ENCODE measurements at places on chromosomes 6 and 20.

- no peak for DNase-seq
Observed at GRCh38 chr6:19842030-19842615, 5.0 kb downstream of the ID4 start.

DNA sequence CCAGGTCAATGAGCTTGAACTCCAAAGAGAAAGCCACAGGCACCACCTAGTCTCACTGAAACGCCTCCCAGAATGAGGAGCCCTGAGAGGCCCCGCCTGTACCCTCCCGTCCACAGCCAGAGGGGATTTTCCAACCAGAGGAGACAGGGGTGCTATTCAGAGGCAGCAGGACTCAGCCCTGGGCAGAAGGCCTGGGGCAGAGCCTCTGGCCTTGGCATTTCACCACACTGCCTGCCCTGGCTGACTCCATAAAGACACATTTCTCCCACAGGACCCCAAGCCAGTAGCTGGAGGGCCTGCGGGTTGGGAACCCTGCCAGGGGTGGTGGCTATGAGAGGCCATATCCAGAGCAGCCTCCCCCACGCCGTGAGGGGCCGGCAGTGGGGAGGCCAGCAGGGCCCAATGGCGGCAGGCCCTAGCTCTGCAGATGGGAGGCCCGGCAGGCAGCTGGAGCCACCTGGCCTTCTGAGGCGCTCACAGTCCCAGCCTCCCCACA is 159.3 kb downstream of the PREX1 start:
- DNase-seq: peak; percentile 72

GRCh38 chr6:123904228-123904627 is 100.6 kb downstream of the NKAIN2 start:
- no peak for DNase-seq

DNA sequence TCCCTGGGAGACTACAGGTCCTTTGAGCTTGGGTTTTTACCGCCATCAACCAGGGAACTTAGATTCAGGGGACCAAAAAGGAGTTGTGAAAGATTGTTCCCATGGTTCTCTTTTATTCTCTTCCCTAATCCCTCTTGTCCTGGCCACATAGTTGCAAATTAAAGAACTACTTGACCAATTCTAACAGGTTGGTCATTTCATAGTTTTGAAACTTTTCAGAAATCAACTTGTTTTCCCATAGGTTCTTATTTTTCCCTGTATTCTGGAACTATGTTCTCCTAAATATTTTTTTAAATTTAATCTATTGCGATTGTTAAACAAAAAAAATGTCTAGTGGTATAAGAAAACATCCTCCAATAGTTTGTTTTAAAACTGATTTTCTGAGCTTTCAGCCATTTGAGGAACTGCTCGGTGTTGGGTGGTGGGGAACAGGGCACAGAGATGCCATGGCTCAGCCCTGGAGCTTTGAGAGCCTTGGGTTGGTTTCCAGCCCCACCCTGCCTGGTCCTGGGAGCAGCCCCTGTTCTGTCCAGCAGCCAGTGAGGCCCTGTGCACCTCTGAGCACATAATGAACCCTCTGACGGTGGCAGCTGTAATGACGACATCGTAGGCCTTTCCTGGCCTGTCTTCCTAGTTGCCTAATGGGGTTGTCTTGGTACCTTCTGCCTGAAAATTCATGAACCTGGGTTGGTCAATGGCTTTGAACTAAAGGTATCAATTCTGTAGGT is 53.5 kb downstream of the TBC1D7 start:
- no peak for DNase-seq

DNA sequence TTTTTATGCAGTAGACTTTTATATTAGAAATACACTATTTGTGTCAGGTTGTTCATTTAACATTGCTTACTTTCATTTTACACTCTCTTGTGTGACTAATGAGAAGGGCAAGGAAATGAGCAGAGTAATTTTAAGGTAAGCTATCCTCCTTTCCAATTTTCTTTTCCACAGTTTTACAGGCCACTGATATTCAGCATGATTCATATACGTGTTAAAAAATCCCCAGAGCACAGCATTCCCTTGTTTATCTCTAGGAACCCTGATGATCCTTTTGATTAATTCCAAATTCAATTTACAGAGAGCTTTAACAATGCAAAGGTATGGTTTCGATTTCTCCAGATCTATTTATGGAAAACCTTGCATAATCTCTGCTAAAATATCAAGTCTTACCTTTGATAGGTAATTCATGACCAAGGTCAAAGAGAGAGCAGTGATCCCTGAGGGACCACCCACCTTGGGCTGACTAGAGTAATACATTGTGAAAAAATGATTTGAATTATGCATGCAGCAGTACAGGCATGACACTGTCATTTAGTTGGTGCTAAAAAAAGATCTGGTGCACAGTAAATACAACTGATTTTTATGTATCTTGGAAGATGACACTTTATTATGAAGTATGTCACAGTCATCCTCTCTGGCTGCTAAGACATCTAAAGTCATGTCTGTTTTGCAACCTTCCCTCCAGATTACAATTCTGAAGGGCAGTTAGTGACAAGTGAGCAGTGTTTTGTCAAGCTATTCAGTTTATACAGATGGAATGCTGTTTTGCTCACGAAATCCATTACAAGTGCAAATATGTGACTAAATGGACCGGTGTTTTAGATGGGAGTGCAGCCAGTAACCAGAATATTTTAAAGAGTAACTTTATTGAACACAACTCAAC is 736.6 kb downstream of the EPHA7 start:
- DNase-seq: no peak

DNA sequence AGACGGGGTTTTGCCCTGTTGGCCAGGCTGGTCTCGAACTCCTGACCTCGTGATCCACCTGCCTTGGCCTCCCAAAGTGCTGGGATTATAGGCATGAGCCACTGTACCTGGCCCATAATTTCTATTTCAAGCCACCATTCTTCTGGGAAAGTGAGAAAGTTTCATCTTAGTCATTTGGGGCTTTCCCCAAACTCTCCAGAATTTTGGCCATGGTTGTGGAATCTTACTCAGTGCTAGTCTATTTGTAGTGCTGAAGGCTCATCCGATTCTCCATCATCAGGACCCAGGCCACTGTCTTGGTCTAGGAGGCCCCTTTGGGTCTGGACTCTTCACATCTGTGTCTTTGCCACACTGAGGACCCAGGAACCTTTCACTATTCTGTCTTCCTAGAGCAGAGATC is 164.9 kb downstream of the EYA2 start:
- no peak for DNase-seq

DNA sequence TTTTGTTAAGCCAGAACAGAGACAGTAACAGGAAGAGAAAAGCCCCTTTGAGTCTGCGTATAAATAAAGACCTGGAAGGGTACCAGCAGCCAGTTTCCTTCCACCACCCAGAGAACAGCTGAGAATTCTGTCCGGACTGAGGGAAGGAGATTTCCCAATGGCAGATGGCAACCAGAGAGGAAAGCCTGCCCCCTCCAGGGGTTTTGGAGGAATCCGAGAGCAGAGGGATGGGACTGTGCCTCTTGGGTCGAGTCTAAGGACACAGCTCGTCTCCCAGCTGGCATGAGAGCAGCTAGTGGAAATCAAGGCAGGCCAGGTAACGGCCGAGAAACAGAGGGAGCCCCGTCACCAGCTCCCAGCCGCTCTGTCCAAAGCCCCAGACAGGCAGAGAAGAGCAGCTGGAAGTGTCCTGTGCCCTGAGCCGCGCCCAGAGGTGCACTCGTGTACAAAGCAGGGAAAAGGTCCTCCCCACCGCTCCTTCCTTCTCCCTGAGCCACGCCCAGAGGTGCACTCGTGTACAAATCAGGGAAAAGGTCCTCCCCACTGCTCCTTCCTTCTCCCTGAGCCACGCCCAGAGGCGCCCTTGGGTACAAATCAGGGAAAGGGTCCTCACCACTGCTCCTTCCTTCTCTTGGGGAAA is 134.0 kb upstream of the SNX9 start:
- no peak for DNase-seq

- no peak for DNase-seq
Observed at GRCh38 chr6:84019141-84019841, 14.3 kb upstream of the MRAP2 start.

- DNase-seq: no peak
Observed at GRCh38 chr6:45265246-45265645, 62.9 kb upstream of the RUNX2 start.

GRCh38 chr6:55052846-55053245 is 121.5 kb upstream of the HCRTR2 start:
- DNase-seq: no peak

DNA sequence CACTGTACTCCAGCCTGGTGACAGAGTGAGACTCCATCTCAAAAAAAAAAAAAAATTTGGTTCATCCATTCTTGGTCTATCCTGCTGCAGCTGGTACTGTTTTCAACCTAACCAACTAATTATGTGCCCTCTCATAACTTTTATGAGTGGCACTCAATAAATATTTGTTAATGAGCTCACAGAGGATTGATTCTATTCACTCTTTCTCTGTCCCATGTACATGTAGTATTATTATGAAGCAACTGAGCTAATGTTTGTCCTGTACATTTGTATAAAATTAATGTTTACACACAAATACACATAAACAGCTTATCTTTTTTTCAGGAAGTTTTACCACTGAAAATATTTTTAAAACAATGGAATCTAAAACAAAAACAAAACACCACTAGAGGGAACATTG is 10.1 kb downstream of the RIPOR2 start:
- no peak for DNase-seq

DNA sequence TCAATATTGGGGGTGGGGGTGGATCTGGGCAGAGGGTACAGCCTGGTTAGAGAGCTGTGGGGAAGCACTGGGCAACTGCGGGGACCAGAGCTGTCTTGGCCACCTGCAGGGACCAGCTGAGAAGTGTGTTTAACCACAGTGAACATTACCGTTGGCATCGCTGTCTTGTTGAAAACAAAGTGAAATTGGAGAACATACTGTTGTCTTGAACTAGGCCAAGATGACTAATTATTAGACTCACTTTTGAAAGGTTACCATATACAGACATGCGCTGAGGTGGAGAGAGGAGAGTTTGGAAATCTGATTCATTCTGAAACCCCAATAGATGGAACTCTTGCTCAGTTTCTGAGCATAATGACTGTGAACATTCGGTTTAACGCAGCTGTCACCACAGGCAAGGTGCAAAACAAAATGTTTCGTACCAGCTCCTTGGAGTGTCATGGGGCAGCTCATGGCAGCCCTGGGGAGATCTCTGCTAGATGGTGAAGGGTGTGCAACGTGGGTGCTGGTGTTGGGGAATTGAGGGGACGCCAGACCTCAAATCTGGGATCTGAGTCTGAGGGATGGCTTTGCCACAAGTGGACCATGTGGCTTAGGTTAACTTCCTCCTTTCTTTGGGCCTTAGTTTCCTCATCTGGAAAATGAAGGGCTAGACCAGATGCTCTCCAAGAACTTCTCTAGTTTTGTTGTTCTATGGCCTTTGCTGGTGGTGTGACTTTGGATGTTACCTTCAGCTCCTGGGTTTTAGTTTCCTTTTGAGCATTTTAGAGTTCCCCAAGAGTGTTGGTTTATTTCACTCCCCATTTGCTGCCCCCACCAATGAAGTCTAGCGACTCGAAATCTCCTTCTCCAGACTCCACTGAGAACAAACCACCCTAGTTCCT is 24.6 kb upstream of the GTSF1L start:
- no peak for DNase-seq

- no peak for DNase-seq
Observed at GRCh38 chr6:81120280-81120679, 632.2 kb downstream of the TENT5A start.

DNA sequence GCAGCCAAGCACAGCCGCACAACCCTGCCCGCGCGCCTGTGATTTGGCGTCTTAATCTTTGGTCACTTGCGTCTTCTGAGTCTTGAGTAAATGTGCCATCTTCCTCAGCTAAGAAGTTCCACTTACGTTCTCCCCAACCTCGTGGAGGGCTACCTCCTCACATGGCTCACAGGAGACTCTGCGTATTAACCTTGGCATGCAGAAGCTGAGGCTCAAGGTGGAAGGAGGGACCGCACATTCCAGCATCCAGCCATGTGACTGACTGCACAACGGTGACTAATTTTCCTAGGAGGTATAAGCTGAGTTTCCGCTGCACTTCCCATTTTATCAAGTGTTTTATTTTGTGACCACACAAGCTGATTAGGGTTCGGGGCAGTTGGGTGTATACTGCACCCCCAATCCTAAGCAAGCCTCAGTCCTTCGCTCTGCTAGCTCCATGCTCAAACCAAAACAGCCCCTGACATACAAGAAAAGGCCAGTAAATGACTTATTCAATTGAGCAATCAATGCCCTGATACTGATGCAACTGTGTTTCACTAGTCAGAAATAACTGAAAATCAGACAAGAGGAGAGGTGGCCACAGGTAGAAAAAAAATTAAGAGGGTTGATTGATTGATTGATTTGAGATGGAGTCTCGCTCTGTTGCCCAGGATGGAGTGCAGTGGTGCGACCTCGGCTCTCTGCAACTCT is 7.0 kb downstream of the BEND3 start:
- no peak for DNase-seq

- no peak for DNase-seq
Observed at GRCh38 chr6:53544217-53544469, 758 bp downstream of the GCLC start.

- no peak for DNase-seq
Observed at GRCh38 chr6:3135668-3136291, 17.3 kb downstream of the BPHL start.

- DNase-seq: no peak
Observed at GRCh38 chr6:155548576-155548975, 92.9 kb upstream of the NOX3 start.

- no peak for DNase-seq
Observed at GRCh38 chr6:27679964-27680694, 207.2 kb upstream of the ZNF184 start.

- DNase-seq: no peak
Observed at GRCh38 chr20:15191082-15191723, 853.8 kb upstream of the FLRT3 start.

GRCh38 chr20:41081276-41081814 is 52.7 kb downstream of the TOP1 start:
- DNase-seq: no peak

DNA sequence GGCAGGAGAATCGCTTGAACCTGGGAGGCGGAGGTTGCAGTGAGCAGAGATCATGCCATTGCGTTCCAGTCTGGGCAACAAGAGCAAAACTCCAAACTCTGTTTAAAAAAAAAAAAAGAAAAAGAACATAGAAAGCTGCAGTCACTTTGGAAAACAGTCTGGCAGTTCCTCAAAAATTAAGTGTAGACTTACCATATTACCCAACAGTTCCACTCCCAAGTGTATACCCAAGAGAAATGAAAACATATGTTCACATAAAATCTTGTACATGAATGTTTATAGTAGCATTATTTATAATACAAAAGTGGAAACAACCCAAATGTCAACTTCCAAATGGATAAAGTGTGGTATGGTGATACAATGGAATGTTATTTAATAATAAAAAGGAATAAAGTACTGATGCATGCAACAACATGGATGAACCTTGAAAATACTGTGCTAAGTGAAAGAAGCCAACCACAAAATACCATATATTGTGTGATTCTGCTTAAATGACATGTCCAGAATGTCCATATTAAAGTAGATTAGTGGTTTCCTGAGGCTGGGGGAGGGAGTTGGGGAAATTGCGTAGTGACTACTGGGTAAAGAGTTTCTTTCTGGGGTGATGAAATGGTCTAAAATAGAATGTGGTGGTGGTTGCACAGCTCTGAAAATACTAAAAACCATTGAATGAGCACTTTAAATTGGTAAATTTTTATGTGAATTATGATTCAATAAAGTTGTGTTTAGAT is 62.9 kb downstream of the SUN5 start:
- no peak for DNase-seq
